Ureter (tissue), 1 donor: ENCODE measurements at places on chromosomes 7 and 10.

DNA sequence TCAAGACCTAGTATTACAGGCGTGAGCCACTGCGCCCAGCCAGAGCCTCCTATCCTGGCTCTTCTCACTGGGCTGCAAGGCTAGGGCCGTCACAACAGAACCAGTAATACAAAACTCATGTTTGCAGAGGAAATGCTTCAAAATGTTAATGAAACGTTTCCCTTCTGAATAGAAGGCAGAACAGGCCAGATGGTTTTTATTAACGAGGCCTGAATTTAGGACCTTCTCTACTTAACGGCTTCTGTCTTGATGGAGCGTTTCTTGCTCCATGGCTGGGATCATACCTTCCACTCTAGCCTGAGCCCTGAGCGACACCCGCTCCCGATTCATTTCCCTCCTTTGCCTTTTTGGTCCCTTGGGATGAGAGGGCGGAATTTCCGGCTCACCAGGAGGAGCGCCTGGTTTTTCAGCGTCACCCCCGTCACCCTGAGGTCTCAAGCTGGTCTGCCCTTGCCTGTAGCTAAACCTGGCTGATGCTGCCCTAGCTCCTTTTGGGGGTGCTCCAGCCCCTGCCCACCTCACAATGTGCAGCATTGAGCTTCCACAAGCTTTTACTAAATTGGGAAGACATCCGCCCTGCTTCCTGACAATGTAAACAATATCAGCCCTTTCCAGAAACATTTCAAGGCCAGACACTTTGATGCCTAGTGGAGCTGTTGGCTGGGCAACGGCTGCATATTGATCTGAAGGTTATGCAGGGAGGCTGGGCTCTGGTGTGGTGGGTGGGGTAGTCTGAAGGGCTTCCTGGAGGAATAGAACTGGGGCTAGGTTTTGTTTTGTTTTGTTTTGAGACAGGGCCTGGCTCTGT, 5.2 kb downstream of the CLIP2 start:
- no peak for DNase-seq

GRCh38 chr10:102819054-102819453, 18.2 kb downstream of the CYP17A1 start:
- no peak for DNase-seq

GRCh38 chr10:51073453-51074237, 642 bp upstream of the PRKG1 start:
- DNase-seq = no peak

DNA sequence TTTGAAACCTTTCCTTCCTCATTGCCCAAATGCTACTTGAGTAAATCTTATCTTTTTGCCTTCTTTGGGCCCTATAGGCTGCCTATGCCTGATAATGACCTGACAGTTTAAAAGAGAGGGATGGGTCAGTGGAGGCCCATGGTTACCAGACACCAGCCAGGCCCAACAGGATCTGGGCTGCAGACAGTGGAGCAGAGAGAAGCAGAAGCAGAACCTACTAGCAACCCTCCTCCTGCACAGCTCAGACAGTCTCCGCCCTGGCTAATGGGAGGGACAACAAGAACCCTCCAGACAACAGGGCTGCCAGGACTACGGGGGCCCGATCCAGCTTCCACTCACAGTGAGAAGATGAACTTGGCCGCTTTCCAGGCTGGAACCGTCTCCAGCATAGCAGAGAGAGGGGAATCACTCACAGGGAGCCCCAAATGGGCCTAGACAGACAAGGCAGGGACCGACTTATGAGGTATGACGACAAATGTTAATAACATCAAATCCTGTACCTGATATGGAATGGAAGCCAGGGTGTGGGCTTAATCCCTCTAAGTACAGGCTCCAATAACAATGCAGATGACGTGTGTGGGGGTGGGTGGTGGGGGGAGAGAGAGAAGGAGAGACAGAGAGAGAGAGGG, 31.7 kb upstream of the DGKI start:
- DNase-seq = peak; percentile 74

GRCh38 chr10:48552946-48553564, 51.8 kb downstream of the ARHGAP22 start:
- DNase-seq = no peak

GRCh38 chr10:129046065-129046681, 420.9 kb upstream of the MGMT start:
- no peak for DNase-seq

- DNase-seq = peak; percentile 86
Measured at GRCh38 chr10:68332259-68333057, at the start of gene PBLD. TSS of gene PBLD (minus strand) at chr10:68332928. CDS start at chr10:68306844, 26,084 bp downstream.

DNA sequence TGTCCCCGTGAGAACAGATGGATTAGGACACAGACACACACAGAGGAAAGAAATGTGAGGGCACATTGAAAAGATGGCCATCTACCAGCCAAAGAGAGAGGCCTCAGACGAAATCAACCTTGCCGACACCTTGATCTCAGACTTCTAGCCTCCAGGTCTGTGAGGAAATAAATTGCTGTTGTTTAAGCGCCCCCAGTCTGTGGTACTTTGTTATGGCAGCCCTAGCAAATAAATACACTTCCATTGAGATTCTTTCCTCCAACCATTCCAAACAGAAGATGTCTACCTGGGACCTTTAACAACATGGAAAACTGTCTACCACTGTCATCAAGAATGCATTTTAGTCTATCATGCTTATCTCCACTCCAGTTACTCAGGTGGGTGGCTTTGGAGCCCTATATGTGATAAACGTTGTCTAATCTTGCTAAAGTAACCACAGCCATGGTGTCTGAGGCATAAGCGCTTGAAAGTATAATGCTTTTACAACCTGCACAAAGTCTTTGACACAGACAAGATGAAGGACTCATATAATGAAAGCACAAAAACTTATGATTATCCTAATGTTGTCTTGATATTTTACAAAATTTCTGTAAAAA, 244.3 kb downstream of the MTERF1 start:
- DNase-seq = no peak

DNA sequence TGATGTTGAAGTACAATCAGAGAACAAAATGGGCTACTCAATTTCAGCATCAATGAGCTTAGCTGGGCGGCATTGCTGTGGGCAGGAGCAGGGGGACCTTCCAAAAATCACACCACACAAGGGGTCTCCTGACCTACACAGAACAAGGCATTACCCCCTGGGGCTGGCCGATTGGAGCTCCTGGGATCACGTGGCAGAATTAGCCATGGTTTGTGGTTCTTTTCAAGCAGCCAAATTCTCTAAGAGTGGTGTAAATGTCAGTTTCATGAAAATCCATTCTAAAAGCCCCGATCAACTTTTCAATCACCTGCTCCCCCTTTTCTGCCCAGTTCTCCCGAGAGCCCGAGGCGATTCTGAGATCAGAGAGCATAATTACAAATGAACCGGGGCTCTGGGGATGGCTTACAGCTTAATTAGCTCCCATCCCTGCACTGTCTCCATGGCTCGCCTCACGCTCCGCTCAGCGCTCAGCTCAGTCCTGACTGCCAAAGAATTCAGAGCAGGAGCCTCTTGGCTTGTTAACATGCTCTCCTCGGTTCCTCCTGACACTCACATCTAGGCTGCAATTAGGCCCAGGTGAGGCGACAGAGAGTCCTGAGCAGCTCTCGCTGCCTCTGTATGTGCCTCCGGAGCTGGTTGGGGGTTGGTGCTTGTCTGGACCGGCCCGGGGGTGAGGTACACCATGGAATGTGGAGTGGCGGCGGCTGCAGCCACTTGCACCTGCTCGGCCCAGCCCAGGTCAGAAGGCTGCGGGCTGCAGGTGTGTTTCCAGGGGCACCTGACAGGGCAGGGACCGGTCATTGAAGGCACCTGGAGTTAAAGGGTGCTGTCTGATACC, 111.8 kb downstream of the WDR11 start:
- DNase-seq = peak; percentile 65

- no peak for DNase-seq
Measured at GRCh38 chr10:14681305-14681704, 93.4 kb downstream of the FAM107B start.

- no peak for DNase-seq
Measured at GRCh38 chr7:40945788-40946187, 757.1 kb downstream of the INHBA start.

DNA sequence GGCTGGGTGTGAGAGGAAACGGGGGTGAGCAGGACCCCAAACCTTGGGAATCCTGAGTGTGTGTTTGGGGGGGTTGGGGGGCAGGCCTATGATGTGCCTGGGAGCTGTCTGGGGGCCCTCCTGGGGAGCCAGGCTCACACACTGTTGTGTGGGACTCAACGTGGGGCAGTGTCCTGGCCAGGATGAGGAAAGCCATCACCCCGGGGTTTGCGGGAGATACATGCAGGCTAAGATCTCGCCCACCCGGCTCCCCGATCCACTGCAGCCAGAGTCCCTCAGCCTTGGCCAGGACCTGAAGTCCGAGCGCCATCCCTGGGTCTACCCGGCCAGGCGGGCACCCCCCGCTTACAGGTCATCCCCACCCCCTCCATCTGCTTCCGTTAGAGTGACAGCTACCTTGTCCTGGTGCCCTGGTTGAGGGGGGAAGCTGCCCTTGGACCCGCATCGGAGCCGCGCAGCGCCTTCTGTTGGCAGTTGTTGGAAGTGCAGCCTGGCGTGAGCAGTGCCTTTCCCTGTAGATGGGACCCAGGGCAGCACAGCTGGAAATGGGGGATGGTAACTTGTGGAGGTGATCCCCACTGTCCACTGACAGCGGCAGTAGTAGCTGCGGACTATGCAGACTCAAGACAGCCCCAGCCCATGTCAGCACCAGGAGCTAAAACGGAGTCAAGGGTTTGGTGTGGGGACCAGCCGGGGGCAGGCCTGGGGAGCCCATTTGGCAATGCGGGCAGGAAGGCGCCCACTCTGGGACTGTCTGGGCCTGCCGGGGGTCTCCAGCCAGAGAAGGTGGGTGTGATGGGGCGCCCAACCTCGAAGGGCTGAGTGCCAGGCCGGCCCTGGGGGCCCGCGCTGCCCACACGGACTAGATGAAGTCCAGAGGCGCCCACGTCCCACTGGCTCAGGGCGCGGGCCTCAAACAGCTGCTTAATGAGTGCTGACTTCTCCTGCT, 885.6 kb upstream of the ZNF722 start:
- DNase-seq = no peak

DNA sequence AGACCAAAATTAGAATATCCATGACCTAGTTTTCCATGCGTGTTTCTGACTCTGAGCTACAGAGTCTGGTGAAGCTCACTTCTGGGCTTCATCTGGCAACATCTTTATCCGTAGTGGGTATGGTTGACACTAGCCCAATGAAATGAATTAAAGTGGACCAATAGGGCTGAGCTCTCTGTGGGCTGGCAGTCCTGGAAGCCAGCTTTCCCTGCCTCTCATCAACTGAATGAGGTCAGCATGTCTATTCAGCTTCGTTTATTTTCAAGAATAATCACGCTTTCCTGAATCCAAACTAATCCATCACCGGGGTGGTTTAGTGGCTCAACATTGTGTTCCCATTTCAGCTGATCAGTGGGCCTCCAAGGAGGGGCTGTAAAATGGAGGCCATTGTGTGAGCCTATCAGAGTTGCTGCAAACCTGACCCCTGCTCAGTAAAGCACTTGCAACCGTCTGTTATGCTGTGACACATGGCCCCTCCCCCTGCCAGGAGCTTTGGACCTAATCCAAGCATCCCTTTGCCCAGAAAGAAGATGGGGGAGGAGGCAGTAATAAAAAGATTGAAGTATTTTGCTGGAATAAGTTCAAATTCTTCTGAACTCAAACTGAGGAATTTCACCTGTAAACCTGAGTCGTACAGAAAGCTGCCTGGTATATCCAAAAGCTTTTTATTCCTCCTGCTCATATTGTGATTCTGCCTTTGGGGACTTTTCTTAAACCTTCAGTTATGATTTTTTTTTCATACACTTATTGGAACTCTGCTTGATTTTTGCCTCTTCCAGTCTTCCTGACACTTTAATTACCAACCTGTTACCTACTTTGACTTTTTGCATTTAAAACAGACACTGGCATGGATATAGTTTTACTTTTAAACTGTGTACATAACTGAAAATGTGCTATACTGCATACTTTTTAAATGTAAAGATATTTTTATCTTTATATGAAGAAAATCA, 35.5 kb downstream of the CAV1 start:
- no peak for DNase-seq

- no peak for DNase-seq
Measured at GRCh38 chr7:117659531-117660011, 179.7 kb downstream of the CFTR start.

- no peak for DNase-seq
Measured at GRCh38 chr7:157379493-157379892, 42.7 kb downstream of the DNAJB6 start.

GRCh38 chr10:89242345-89242684, 9.3 kb downstream of the LIPA start:
- no peak for DNase-seq

GRCh38 chr10:50582766-50583762, 40.7 kb downstream of the SGMS1 start:
- no peak for DNase-seq

DNA sequence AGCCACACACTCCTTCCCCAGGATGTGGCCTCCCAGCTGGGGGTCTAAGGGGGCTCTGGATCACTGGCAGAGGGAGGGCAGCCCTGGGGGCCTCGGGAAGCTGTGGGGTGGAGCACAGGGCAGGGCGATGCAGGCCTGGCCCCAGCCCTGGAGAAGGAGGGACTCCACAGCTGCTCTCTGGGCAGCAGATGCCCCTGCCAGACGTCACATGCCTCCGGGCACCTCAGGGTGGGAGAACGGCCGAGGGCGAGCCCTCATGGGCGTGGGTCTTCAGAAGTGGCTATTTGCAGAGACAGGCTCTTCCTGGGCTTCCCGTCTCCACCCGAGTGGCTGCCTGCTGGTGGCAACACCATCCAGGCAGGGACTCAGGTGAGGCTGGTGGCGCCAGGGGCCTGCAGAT, 16.0 kb upstream of the ADGRA1 start:
- no peak for DNase-seq

- no peak for DNase-seq
Measured at GRCh38 chr10:101818872-101819633, 809 bp upstream of the OGA start.

DNA sequence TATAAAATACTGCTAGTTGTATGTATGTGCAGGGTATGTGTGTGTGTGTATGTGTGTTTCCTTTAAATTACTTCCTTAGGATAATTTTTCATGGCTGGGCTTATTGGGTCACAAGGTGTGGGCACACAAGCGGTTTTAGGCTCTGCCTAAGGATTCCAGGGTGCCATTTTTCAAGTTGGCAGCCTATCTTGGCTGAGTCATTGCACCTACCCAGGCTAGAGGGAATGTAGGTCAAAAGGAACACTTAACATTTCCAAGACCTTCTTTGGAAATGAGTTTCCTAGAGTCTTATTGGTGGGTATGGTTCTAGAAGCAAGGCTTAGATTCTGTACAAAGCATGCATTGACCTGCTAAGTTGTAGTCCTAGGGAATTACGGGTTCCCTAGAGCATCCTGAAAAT, 642.1 kb downstream of the LRMDA start:
- no peak for DNase-seq

DNA sequence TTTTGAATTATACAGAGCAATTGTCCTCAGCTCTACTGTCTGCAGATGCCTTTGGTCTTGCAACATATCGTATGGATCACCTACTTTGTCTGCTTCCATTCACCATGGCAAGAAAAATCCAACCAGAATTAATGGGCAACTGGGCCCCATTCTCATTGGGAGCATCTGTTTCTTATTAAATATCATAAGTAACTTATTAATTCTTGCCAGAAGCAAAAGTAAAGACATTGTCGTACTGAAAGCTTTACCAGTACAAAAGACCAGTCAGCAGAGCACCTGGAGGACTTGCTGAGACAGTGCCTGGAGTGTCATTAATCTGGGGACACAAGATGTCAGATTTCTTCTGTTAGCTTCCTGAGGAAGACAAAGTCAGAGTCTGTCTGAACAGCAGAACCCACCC, 404.5 kb downstream of the INHBA start:
- DNase-seq = no peak

GRCh38 chr7:156479596-156479995, 161.0 kb upstream of the RNF32 start:
- DNase-seq = no peak
